Epithelial cell of proximal tubule (primary cell): ENCODE measurements at places on chromosomes 13 and 19. TPM values are rescaled to one million over a fixed set of nuclear protein-coding genes. Genes with fewer than 3 reads are reported as not detected.

DNA sequence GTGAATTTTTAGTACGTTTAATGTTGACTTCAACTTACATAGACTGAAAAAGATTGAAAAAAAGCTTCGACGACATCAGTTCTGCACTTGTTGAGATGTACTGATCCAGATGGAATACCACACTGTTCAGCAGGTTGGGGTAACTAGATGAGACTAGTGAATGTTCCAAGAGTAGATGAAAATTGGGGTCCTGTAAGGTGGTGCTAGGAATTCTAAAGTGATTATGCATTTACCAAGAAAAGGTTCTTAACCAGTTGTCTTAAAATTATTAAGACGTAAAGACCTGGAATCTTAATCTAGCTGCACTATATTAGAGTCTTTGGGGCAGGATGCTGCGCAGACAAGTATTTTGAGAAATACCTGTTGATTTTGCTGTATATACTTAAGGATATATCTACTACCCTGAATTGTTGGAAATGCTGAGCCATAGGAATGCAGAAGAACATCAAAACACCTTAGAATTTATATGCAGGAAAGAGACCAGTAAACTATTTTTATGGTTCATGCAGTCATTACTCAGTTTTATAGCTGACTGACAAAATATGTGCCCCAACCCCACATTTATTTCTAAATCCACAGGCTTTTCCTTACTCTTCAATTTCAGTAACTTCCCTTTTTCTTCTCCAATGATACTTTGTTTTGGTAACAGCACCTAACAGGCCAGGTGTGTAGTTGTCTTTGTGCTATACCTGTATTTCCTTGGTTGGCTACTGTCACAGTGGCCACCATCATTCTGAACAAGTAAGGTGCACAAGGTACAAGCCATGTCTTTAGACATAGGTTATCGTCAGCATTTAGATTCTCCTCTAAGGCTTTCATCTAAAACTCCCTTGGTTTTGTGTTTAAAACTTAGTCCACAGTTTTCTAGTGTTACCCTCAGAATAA, 8.6 kb downstream of the MIR17HG start:
- DNase-seq = no peak

GRCh38 chr13:48570216-48570828, 37.4 kb upstream of the RCBTB2 start:
- no peak for DNase-seq

DNA sequence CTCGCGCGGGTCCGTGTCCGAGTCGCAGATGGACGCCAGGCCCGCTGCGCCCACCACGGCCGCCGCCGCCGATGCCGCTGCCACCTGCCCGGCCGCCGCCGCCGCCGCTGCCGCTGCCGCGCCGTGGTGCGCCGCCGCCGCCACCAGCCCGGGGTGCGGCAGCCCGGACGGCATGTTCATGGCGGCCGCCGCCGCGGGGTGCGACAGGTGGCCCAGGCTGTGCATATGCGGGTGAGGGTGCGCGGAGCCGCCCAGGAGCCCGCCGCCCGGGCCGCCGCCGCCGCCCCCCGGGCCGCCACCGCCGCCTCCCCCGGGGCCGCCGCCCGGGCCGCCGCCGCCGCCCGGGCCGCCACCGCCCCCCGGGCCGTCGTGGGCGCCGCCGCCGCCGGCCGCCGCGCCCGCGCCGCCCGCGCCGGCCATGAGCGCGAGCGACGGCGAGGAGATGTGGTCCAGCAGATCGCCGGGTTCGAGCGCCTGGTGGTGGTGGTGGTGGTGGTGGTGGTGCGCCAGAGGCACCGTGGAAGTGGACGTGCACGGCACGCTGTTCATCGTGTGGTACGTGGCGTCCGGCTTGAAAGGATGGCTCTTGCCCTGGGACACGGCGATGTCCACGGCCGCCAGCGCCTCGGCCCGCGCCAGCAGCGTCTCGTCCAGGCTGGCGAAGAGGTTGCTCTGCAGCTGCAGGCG, 1.3 kb downstream of the POU4F1 start:
- DNase-seq = no peak

Gene CEACAM19
- 2.7 and 4.6 TPM in 2 replicates for total RNA-seq

DNA sequence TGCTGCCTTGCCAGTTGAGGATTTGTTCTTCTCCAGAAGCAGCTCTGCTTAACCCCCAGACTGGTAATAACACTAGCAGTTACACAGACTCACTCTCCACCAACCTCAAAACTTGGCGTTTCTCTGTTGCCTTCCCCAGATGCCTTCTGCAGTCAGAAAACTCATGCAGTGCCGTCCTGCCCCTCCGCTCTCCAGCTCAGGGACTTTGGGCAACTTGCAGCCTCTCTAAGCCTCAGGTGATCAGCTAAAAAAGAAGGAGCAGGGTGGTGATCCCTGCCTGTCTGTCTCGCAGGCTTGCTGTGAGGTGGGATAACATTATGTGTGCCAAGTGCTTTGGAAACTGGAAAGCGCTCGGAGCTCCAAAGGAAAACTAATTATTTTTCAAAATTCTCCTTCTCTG, 391.6 kb downstream of the HS6ST3 start:
- DNase-seq = no peak

Gene B3GNT8
- total RNA-seq = 1.6 and 2.4 TPM in 2 replicates

DNA sequence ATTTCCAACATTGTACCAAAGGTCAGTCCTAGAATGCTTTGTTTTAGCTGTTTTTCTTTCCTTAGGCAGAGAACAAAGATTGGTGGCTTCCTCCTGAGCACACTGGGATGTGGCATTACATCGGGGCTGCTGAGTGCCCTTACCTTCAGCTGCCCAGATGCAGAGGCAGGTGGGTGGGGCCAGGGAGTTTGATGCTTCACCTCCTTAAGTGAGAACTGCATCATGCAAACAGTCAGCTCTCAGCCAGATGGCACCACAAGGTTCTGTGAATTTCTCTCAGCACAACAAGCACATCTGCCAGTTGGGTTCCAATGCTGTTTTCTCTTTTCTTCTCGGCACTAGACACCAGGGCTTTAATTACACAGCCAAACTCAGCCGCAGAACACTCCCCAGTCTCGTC, 87.4 kb upstream of the UBL3 start:
- no peak for DNase-seq

DNA sequence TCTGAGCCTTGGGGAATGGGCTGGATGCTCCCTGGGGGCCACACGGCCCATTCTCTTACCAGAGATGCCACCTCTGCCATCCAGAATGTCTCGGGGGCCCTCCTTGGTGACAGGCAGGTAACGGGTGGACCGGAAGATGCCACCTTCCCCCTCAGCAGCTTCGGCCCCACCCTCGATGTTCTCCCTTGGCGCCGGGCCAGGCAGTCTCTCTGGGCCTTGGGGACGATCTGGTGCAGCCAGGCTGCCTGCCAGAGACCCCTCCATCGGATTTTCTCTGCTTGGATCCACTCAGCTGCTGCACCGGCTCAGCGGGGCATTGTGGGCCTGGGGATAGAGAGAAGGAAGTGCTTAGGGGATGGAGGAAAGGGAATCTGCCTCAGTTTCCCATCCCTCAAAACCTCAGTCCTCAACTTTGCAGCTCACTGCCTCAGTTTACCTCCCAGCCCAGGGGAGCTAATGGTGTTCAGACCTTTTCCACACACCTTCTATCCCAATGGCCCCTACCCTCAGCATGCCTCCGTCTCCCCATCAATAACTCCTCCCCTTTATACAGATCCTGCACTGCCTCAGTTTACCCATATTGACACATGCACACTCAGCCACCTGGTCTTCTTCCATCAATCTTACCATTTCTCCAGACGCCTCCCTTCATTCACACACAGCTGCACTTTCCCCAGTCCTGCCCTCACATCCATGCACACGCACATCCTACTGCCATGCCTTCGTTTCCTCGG, 1.5 kb downstream of the WIZ start:
- no peak for DNase-seq

Gene POGLUT2
- 15.4 and 26.6 TPM in 2 replicates for total RNA-seq

Gene ARHGEF18
- 61.5 and 63.2 TPM in 2 replicates for total RNA-seq
